ENCODE measurements at places on chromosomes 11 and 22.

DNA sequence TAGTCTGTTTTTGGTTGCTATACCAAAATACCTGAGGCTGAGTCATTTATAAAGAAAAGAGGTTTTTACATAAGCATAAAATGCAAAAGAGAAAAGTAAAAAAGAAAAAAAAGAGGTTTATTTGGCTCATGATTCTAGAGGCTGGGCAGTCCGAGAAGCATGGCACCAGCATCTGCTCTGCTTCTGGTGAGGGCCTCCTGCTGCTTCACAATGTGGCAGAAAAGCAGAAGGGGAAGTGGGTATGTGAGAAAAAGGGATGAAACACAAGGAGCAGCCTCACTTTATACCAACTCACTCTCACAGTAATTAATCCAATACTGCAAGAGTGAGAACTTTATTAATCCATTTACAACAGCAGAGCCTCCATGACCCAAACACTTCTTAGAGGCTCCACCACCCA lies 47.1 kb downstream of the MTNR1B start:
- no peak for DNase-seq

- peak; percentile 36 for DNase-seq
Measured at GRCh38 chr22:21712751-21713427, 22.7 kb downstream of the YPEL1 start.

- no peak for DNase-seq
Measured at GRCh38 chr11:81987829-81988472, 745.7 kb downstream of the FAM181B start.

GRCh38 chr11:103536335-103536722 lies 427.1 kb downstream of the DYNC2H1 start:
- DNase-seq: no peak

- no peak for DNase-seq
Measured at GRCh38 chr22:46731246-46732040, 6.6 kb downstream of the CERK start.

GRCh38 chr11:117882311-117882905 lies 6.0 kb upstream of the FXYD6 start:
- DNase-seq: no peak

DNA sequence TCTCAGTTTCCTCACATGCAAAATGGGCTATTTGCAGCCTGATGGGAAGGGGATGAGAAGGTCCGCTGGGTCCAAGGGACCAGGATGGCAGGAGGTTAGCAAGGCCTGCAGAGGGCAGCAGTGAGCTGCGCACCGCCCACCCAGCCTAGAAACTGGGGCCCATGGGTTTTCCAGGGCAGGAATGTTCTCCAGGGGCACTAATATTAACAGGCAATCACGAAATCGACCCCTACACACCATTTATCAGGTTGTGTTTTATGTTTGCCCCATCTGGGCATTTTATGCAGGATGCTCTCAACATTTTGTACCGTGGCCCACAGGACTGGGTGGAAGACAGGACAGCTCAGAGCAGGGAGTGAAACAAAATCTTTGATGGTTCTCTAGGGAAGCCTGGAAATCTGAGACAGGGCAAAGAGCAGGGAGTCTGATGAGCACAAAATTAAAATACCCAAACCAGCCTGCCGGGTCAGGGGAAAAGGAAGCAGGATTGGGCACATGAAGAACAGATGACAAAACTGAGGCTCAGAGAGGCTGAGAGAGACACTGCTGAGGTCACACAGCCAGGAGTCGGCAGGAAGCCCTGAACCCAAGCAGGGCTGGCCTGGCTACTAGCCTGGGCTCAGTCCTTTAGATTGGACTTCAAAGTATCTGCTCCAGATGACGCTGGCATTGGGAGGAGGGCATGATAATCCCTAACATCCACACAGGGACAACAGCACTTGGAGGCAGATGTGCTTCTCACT lies 1.6 kb upstream of the BCR start:
- peak; percentile 42 for DNase-seq

DNA sequence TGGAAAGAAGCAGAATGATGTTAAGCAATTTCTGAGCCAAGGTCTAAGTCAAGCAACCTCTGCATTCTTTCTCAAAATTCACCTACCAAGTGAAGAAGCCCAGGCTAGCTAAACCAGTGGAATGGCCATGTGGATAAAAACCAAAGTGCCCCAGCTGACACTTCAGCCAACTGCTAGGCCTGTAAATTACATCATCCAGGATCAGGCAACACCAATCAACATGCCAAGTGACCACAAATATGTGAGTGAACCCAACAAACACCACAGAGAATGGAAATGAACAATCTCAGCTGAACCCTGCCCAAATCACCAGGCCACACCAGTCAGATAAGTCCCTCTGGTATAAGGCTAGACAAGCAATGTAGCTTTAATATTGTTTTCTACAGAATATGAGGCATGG lies 25.1 kb upstream of the FJX1 start:
- DNase-seq: no peak

GRCh38 chr11:16749666-16750065 lies 11.2 kb downstream of the C11orf58 start:
- no peak for DNase-seq

DNA sequence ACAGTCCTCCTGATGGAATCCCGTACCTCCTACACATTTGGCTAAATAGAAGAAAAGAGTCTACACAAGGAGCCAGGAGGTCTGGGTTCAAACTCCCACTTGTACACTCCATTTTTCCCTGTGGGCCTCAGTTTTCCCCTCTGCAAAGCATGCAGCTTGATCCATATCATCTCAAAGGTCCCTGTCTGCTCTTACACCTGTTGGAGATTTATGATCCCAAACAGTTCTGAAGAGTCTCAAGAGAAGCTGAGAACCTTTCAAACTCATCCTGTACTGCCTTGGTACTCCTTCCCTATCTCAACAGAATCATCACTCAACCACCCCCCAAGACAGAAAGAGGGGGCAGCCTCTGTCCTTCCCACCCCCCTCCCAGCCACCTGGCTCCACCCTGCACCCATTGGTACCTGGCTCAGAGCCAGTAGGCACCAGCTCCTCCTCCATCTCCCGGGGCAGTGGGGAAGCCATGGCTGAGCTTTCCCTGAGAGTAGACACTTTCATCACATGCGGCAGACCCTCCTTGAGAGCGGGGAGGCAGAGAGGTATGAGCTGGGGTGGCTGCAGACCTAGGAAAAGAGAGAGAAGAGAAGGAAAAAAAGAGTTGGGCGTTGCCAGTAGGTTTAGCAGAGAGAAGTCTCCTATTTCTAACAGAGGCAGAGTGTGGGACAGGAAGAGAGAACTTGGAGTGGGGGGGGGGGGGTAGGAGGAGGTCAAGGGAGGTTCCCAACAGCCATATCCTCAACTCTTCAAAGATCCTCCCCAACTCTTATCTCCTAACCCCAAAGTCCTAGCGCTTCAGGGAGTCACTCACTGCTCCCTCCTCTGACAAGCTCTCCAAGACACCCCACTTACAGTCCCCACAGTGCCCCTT lies 3.1 kb downstream of the TNKS1BP1 start:
- no peak for DNase-seq

DNA sequence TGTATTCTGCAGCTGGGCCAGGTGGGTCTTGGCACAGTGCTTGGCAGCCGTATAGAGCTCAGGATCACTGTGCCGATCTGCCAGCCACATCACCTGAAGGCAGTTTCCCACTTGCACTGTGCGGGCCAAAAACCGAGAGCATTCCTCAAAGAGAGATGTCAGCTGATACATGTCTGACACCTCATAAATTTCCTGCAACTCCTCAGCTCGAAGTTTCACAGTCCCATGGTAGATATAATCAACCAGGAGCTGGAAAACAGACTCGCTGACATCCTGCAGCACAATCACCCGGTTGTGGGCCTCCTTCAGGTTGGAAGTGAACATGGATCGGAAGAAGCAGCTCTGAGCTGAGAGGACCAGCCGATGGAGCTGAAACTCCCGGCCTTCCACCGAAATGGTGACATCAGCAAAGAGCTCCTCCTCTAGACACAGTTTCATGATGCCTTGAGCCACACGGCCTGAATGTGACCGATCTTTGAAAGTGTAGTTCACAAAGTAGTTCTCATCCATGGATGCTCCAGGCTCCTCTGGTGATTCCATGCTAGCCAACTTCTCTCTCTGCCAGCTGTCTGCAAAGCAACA lies 1.2 kb downstream of the KBTBD4 start:
- no peak for DNase-seq

DNA sequence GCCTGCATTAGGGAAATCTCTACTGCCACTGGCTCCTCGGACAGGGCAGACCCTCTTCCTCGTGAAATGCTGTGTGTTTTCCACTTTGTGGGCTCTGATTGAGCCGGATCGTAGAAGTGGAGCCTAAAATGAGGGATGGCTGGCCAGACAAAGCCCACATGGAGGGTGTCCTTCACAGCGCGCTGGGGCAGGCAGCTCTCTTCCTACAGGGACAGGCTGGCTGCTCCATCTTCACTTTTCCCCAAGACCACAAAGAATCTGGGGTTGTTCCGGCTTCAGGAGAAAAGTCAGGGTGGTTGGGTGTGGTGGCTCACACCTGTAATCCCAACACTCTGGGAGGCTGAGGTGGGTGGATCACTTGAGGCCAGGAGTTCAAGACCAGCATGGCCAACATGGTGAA lies 94.9 kb downstream of the MORC2 start:
- DNase-seq: no peak

- no peak for DNase-seq
Measured at GRCh38 chr11:17382046-17382728, 6.3 kb downstream of the KCNJ11 start.

DNA sequence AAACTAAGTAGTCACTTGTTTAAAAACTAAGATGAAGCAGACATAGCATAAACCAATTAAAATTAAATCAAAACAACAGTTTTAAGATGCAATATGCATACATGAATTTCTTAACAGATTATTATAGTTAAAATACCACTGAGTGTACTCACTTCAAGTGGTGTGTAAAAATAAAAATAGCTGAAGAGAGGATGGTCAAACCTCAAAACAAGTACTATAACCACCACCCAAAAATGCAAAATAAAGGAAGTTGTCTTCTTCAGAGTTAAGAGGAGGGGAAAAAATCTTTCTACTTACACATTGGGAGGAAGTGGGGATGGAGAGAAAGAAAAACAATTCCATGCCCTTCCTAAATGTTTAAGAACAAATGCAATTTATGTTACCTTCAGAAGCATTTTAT lies 31.9 kb downstream of the RRAS2 start:
- no peak for DNase-seq

DNA sequence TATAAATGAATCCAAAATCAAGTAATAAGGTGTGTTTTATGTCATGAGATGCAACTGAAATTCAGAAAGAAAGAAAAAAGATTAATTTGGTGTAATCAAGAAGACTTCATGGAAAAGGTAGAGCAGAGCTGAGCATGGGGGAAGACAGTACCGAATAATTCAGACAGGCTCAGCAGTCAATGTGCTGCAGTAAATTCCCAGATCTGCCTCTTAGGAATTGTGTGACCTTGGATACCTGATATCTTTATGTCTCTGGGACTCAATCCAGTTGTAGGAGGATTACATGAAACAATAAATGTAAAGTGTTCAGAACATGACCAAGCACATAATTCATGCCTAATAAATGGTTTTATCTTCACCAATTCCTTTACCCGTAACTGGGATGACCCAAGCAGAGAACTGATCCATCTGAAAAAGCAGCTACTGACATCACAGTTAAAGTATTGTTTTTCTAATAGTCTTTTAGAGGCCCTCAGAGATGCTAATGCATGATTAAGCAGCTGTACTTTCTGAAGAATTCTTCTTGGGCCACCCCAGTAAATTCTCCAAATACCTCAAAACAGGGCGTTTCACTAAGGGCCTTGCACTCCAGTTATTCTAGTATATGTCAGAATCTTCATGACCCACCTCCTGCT lies 7.8 kb downstream of the MS4A12 start:
- no peak for DNase-seq

GRCh38 chr11:14413307-14414069 lies 54.5 kb upstream of the RRAS2 start:
- no peak for DNase-seq

- no peak for DNase-seq
Measured at GRCh38 chr11:92707173-92707619, 262.3 kb upstream of the MTNR1B start.

- no peak for DNase-seq
Measured at GRCh38 chr11:71206186-71206585, 46.2 kb downstream of the SHANK2 start.

GRCh38 chr11:102047305-102047924 lies at the start of gene CFAP300:
CFAP300 (plus strand) TSS chr11:102047437; CDS start chr11:102047471, 34 bp downstream.
- DNase-seq: peak; percentile 12

- DNase-seq: no peak
Measured at GRCh38 chr11:78166855-78167469, 21.5 kb downstream of the KCTD21 start.

DNA sequence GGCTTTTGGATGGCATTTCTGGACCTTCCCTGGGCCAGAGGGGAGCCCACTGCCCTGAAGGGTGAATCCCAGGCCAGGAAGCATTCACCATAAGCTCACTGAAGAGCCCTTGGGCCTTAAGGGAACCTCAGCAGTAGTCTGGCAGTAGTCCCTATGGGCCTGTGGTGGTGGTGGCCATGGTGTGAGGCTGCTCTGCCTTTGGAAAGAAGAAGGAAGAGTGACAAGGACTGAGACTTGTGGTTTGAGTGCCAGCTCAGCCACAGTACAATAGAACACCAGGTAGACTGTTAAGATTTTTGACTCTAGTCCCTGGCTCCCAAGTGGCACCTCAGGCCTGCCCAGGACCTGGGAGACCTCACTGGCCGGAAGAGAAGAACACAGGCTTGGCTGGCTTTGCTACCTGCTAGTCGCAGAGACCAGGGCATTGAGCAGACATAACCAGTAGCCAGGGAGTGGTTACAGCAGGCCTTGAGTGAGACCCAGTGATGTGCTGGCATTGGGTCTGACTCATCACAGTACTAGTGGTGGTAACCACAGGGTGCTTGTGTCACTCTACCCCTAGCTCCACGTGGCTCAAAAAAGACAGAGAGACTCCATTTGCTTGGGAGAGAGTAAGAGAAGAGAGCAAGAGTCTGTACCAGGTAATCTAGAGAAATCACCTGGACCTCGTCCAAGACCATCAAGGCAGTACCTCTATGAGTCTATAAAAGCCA lies 259.8 kb upstream of the BLID start:
- no peak for DNase-seq

All from activated T-helper 1 cell treated with anti-CD3 and anti-CD28 coated beads, Interleukin-12 subunit alpha, Interleukin-12 subunit beta, Interleukin-2, Interleukin-4 antibody, amounts not matched to agents 30 ng/mL and 10 ng/mL and 1 ng/mL, durations not matched to agents 14 hours and 24 hours and 36 hours (primary cell).